ENCODE measurements at places on chromosomes 7 and 10.

DNA sequence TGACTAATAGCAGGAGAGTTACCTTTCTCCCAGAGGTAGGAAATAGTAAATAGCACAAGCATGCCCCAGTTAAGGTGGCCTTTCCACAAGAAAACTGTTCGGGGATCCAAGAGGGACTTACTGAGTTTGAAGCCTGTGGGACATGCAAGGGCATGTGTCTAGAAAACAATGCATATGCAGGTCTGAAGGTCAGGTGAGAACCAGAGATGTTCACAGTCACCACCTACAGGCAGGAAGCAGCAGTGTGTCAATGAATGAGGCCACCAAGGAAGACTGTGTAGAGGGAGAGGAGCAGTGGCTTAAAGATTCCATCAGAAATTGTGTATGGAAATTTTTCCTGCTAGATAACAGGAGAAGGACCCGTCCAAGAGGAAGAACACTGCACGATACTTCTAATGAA lies 66.0 kb downstream of the CALD1 start:
- no peak for DNase-seq

GRCh38 chr10:91614225-91614624 lies 18.6 kb downstream of the PPP1R3C start:
- DNase-seq, result no peak

GRCh38 chr10:83517456-83517855 lies 621.9 kb upstream of the GHITM start:
- DNase-seq, result no peak

DNA sequence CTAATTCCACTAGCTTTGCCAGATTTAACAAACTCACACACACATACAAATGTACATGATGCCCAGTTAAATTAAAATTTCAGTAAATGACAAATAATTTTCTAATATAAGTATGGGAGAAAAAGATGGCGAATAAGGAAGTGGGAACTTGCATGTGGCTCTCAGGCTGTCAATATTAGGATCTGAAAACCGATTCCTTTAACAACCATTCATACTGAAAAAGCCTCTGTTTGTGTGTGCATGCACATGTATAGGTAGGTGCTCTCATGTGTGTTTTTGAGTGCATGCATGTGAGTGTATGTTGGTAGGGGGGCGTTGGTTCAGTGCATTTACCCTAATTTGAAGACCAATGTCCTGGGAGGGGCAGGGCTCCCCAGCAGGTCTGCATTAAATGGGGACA lies 125.3 kb downstream of the HTR7 start:
- DNase-seq, result no peak

- no peak for DNase-seq
Measured at GRCh38 chr10:77501152-77501845, 136.3 kb downstream of the KCNMA1 start.

DNA sequence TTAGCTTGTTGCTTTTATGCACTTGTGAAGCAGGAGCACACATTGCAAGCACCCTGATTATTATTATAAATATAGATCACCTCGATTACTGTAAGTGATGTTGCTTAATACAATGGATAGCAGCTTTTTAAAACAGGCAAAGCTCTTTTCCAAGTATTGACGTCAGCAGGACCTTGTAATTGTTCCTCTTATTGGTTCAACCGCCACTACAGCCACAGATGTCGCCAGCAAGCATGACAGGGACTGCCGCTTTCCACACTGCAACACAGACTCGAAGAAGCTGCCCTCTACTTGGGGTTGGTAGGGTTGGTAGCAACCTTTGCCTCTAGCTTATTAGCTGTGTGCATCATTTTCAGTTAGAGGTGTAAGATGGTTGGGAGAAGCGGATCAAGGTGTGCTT lies 167.6 kb downstream of the ZNF365 start:
- DNase-seq, result no peak

- no peak for DNase-seq
Measured at GRCh38 chr10:80526742-80527141, 11.0 kb upstream of the SH2D4B start.

DNA sequence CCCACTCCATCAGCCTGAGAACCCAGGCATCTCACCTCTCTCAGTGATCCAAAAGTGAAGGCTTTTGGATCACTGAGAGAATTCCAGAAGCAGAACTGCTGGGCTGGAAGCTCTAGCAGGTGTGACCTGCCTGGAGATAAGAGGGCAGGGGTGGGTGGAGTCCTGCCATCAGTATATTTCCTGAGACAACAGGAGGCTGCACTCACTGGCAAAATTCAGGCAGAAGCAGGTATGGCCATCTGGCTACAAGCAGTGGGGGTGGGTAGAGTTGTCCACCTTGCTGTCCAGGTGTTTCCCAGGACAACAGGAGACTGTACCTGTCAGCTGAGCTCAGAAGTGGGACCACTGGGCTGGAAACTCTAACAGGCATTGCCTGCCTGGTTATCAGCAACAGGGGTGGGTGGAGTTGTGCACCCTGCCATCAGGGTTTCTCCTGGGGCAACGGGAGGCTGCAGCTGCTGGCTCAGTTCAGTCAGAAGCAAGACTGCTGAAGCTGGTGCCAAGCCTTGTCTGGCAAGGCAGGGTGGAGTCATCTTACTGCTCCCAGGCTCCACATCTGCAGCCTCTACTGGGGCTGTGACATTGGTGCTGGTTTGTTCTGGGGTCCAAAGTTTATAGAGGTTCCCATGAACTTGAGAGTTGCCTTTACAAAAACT lies 47.2 kb upstream of the SFTPD start:
- DNase-seq, result no peak

DNA sequence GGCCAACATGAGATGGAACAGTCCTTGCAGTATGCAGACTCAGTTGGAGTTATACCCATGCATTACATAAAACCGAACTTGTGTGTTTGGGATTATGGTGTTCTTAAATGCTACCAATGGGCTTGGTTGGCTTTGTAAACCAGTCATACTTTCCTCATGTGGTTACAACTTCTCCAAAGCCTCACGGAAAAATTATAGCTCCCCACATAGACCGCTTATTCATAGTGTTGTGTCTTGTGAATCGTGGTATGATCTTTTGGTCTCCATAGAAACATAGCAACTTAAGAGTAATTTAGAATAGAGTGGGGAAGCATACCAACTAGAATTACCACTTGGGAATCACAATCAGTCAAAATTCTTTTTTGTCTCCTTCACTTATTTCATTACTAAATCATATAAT lies 112.3 kb upstream of the FZD1 start:
- DNase-seq, result no peak

GRCh38 chr7:52920977-52921376 lies 114.5 kb upstream of the POM121L12 start:
- no peak for DNase-seq

GRCh38 chr7:26320878-26321277 lies 29.2 kb downstream of the SNX10 start:
- no peak for DNase-seq

GRCh38 chr7:102140952-102141370 lies 145.7 kb upstream of the SH2B2 start:
- no peak for DNase-seq

GRCh38 chr7:106681815-106682495 lies 21.0 kb upstream of the CCDC71L start:
- DNase-seq, result no peak

DNA sequence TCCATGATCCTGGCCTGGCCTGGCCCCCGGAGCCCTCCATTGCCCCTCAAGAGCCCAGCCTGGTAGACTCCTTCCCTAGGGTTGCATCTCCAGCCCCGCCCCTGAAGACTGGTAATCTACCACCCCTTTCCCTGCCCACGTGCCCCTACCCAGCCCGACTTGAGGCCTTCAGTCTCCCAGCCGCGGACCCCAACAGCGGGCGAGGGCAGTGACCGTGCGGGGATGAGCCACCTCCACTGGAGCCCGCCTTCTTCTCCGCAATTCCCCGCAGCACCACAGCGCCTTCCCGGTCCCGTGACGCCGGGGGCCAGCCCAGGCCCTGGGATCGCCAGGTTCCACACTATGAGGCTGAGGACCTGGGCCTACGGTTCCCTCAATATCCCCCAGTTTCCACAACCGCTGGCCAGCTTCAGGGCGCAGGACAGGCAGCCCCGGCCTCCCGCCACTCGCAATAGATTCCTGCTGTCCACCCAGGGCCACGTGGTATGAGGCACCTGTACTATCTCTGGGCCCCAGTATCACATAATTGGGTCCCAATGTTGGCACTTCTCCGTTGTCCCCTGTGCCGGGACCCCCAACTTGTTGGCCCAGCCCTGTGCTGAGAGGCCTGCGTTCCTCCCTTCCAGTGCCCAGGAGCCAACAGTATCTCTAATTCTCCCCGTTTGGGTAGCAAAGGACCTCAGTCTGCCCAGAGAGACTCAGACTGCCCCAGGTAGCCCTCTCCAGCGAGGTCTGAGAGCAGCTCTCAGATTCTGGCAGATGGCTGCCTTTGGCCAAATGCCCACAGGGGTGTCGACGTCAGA lies 1.1 kb upstream of the GPRIN2 start:
- no peak for DNase-seq

- no peak for DNase-seq
Measured at GRCh38 chr10:118571123-118571522, 24.3 kb downstream of the PRLHR start.

DNA sequence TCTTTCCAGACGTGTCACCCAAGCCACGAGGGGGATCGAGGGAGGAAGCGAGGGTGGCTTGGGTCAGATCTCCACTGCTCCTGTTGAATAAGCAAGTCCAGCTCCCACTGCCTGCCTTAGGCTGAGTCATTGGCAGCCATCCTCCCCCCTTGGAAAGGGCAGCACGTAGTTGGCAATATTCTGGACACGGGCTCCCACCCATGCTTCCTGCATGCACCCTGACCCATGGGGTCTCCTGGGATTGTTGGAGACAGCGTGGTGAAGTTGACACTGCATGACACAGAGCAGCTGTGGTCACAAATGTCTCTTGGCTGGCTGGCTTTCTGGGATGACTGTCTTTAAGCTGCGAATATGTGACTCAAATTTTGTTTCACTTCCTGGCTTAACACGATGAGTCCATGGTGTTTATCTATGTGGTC lies 11.2 kb downstream of the BTBD16 start:
- DNase-seq, result no peak

DNA sequence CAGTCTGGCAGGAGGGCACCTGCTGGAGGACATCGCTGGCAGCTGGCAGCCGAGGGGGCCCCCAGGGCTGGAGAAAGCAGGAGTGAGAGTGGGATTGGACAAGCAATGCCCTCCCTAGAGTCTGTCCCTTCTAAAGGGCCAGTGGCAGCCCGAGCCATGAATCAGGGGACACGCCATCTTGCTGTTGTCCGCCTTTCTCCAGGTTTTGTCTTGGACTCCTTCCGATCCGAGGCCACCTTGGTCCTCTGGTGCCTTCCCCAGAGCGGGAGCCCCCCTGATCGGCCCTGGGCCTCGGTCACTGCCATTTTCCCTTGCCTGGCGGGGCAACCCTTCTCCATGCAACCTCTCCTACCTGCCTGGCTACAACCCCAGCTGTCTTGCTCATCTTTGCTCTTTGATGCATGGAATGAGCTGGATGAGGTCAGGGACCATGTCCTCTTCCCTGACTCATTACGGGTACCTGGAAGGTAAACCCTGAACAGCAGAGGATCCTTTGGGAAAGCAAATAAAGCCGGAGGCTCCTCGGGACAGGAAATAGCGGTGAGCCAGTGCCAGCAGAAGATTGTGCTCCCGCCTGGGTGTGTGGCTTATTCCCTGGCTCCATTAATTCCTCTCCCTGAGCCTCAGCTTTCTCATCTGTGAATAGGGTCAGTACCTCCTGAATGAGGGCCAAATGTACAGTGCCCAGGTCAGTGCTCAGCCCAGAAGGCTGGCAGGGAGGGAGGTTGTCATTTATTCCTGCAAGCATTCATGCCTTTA lies 112.0 kb downstream of the GRK5 start:
- DNase-seq, result no peak

DNA sequence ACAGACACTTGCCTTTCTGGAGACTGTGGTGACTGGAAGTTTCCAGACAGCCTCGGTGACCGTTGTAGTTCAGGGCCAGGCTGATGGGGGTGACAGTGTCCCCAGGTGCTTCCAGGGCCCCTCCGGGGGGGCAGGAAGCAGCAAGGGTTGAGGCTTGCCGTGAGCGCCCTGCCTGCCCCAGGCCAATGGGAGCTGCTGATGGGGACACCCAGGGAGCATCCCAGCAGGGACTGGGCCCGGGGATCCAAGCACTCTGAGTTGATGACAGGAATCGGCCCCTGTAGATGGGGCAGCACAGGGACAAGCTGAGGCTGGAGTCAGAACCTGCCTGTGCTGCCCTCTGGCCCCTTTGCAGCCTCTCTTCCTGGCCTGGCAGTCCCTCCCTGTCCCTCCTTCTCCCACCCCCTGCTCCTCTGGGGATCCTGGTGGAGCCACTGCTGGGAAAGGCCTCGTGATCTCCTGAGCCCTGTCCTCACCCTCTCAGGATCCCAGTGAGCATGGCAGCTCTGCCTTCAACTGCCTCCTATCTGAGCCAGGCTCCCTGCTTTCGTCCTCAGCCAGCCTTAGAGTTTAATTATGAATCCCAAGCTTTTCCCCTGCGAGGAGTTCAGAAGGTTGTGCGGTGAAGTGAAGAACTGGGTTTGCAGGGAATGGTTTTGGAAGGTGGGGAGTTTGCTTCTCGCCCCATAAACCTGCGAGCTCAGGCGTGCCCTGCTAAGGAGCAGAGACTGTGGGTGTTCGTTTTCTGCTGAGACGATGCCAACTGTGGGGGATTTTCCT lies 84.7 kb downstream of the ADCY1 start:
- DNase-seq, result no peak

DNA sequence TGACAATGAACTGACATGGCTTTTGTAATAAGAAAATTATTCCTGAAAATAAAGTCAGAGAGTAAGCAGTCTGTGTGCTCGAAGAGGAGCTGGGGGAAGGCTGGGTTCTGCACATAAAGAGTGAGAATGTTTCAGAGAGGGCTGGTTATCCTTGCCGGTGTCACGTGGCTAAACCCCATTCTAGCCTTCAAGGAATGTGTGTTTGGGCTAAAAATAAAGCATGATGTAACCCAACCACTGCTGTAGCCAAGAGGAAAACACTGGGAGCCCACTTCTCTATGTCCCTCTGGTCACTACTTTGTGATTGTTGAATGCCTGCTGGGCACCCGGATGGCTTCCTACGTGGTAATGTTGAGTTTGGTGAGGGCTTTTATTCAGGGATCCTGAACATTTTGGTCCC lies 23.5 kb downstream of the WDFY4 start:
- DNase-seq, result no peak

- DNase-seq, result no peak
Measured at GRCh38 chr7:80640846-80641245, 2.4 kb downstream of the CD36 start.

DNA sequence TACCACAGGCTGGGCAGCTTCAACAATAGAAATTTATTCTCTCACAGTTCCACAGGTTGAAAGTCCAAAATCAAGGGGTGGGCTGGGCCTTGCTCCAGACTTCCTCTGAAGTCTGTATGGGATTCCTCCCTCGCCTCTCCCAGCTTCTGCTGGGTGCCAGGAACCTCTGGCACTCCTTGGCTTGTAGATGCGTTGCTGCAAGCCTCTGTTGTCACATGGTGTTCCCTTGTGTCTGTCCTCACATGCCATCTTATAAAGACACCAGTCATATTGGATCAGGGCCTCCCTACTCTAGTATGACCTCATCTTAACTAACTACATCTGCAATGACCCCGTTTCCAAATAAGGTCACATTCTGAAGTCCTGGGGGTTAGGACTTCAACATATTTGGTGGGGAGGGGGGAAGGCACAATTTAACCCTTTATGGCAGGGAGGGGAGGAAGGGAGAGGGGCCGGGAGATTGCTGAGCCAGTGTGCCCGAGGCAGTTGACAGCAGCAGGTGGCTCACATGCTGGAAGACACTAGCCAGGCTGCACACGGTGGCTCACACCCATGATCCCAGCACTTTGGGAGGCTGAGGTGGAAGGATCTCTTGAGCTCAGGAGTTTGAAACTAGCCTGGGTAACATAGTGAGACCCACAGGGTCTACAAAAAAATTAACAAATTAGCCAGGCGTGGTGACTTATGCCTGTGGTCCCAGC lies 18.8 kb downstream of the ZNF282 start:
- no peak for DNase-seq
